ENCODE measurements at places on chromosomes 3 and 15.

DNA sequence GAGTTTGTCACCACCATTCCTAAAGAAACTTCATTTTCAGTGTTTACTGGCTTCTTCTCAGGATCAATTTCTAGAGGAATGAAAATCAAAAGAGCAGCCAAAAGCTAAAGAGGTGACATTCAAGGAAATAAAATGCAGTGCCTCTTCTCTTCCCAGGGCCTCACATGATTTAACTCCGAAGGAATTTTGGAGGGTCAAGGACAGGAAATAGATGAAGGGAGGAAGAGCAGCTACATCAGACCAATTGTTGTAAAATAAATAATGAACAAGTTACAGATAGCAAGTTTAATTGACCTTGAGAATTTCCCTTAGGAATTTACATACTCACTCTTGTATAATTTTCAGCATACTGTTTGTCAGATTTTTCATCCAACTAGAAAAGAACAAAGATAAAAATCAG, 78.1 kb downstream of the LRRFIP2 start:
- DNase-seq = no peak

DNA sequence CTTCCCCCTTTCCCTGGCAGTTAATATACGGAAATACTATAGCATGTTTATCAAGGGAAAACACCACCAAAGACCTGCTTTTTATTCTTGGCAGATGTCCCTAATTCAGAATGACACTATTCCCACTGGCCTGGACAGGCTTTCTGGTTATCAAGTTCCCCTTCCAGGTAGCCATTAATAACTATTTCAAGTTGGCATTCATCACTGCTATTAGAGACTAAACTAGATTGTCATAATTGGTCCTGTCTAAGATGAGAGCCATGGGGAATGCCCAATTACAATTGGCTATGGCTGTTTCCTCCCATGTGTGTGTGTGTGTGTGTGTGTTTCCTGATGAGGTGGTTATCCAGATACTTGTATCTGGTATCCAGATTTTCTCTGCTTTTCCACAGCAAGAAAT, 608.1 kb downstream of the SQOR start:
- no peak for DNase-seq

GRCh38 chr3:139491027-139491700, 14.8 kb upstream of the RBP2 start:
- DNase-seq = no peak

DNA sequence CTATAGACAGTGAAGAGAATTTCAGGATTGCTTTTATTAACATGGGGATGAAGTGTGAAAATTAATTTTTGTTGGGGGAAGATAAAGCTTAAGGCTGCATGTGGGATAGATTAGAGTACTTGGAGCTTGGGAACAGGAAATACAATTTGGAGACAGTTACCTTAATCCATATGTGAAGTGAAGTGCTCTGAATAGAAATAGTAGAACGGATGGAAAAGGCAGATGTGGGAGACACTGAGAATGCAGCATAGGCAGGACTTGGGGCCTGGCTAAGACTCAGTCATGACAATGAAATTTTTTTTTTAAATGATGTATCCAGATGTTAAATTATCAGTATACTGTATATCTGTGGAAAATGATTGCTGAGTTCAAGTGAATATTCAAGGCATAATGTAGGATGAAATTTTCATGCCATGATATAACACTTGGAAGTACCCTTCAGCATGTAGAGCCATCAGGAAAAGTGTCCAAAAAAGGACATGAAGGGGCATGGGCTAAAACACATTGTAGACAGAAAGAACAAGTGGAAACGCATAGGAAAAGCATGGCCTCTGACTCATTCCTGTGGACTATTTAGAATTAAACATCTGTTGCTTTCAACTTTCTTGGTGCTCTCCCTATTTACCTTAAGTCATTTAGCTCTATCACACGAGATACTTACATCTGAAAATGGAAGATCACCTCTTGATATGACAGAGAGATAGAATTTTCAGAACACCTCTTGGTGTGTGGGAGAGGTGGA, 134.8 kb downstream of the RBMS3 start:
- no peak for DNase-seq

DNA sequence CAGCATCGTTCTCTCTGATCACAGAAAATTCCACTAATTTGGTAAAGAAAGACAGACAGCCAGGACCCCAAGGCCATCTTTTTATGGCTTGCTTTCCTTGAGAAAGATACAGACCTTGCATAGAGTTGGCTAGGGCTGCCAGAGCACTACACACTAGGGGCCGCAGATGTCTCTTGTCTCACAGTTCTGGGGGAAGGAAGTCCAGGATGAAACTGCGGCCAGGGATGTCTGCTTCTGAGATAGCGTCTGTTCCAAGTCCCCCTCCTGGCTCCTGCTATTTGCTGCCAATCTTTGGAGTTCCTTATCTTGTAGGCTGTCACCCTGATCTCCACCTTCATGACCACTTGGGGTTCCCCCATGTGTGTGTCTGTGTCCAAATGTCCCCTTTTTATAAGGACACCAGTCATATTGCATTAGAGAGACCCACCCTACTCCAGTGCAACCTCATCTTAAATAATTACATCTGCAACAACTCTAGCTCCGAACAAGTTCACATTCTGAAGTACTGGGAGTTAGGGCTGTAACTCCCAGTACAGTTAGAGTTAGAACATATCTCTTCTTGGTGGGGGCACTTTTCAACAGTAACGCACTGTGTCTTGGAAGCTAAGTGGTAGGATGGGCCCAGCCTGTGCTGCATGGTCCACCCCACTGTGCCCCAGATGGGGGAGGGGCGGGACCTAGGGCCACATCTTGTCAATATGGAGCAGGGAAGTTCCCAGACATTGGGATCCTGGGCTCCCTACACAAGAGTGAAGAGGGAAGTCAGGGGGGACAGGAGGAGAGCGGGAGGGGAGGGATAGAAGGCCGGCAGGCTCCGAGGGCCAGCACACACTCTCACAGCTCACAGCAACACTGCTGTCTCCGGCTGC, 42.2 kb downstream of the KLF15 start:
- DNase-seq = no peak

GRCh38 chr15:50135031-50135551, 16.1 kb upstream of the ATP8B4 start:
- peak; percentile 20 for DNase-seq

DNA sequence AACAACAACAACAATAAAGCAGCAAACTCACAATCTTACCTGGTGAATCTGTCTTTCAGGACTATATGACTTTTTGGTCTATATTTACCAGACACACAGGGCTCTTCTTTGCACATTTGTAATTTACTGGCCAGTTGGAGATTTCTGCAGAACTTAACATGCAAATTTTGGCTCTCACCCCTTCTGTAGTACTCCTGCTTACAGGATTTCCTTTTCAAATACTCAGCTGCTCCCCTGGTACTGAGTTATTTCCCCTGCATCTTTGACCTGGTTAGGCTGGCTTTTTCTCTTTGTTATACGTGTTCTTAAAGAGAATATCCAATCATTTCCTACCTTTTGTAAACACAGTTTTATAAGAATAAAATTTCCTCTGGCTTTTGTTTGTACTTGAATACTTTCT, 228.0 kb downstream of the MBNL1 start:
- DNase-seq = no peak

GRCh38 chr15:55770806-55771205, 27.9 kb upstream of the PRTG start:
- DNase-seq = no peak

DNA sequence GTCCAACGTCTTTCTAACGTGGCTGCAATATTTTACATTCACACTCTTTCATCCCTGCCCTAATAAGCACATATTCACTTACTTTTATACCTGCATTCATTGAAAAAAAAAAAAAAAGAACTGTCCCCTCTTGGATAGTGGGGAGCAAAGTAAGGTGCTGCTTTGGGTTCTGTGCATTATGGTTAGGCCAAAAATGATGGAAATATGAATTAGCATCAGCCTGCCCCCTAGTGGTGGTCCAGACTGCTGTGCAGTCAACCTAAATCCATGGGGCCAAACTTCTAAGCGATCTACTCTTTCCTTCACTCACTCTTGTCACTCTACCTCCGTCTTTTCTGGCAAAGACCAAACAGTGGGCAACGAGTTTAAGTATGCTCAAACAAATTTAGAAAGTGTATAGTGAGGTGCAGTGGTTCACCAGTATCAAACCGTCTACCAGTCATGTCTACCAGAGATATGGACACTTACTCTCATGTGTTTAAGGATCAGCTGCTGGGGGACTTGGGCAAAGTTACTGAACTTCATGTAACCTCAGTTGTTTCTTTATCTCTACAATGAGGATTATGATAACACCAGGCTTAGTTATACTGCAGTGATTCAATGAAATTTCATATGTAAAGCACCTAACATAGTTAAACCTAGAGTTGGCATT, 61.5 kb upstream of the GRM7 start:
- peak; percentile 12 for DNase-seq

DNA sequence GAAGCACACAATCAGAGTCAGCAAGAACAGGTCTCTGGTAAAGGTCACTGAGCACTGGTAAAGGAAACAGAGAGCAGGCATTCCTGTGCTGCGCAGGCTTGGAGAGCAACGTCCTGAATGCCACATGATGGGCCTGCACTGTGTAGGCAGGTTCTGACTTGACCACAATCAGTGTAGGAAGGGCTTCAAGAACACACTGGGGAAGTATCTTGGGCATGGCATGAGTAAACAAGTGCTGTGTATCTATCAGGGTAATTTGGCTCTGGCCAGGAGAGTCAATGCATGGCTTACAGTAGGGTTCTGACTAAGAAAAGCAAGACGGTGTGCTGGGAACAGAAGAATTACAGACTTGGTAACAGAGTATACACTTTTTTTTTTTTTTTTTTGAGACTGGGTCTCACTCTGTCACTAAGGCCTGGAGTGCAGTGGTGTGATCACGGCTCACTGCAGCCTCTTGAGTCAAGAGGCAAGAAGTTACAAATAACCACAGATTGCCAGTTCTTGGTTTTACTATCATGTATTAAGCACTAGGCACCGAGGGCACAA, 30.6 kb downstream of the TBC1D2B start:
- no peak for DNase-seq

DNA sequence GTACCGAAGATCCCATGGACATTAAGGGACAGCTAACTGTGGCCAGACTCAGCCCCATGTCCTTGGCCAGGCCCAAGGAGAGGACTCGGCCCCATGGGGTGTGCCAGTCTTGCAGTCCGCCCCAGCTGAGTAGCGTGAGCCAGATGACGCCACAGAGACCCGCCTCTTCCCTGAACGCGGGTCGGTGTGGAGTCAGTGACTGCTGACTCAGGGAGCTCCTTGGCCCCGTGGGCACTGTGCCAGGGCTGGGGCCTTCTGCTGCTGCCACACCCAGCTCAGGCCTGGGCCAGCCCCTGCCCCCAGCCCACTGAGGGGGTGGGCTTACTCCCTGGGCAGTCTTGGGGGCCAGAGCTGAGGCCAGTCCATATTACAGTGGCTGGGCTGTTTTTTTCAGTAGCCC, 52.8 kb downstream of the PLXNA1 start:
- DNase-seq = no peak

GRCh38 chr15:33788906-33789540, 179.3 kb upstream of the CHRM5 start:
- no peak for DNase-seq

GRCh38 chr15:77369168-77369567, 50.7 kb downstream of the PEAK1 start:
- DNase-seq = no peak

GRCh38 chr3:19471138-19471537, 322.8 kb downstream of the KCNH8 start:
- DNase-seq = no peak

DNA sequence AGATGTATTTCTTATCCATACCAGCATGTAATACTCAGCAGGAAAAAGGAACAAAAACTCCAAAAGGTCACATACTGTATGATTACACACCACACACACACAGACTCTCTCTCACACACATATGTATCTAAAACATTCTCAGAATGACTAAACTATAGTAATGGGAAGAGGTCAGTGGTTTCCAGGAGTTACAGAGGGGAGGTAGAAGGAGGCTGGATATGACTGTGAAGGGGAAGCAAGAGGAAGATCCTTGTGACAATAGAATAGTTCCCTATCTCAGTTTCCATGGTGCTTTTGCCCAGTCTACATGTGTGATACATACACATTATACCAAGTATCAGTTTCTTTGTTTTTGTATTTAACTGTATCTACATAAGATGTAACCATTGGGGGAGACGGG, 190.1 kb downstream of the IL5RA start:
- DNase-seq = no peak

DNA sequence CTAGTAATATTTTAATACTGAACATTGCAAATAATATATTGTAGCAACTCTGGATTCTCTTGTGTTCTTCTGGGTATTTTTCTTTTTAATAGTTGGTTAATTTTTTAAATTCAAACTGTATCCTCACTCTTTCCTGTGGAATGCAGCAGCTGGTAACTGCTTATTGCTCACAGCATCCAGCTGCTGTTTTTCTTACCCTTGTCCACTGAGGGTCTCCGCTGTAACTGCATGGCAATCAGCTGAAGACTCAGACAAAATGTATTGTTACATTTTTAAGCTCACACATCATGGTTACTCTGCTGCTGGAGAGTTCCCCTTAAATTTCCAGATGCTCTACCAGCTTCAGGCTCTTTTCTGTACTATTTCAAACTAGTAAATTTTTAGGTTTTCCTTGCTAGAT, 227.6 kb downstream of the MBNL1 start:
- no peak for DNase-seq

- no peak for DNase-seq
Observed at GRCh38 chr3:16320711-16321110, 55.7 kb downstream of the OXNAD1 start.

DNA sequence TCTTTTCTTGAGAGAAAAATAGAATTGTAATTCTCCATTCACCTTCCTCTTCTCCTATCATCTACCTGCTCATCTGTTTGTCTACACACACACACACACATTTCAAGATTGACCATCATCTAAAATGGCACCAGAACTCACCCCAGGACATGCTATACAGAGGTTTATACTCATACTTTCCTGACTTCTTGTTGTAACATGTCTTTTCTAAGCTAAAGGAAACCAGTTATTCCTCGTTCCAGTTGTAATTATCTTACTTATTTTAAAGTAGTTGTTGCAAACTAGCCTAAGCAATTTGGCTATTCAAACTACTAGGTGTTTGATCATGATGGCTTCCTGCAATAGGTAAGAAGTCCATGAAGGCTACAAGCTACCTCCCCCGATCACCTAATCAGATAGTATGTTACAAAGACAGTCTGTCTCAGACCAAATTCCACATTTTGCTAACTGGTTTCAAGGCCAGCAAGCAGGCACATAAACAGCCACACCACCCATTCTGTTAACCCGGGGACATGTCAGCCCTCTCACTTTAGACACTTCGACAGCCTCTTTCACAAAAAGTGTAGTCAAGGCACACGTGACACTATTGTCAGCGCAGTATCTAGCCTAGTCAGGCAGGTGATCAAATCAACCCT, 189.7 kb downstream of the SHQ1 start:
- DNase-seq = no peak

- no peak for DNase-seq
Observed at GRCh38 chr15:101525087-101525669, 35.7 kb upstream of the PCSK6 start.

Measured in stimulated activated CD4-positive, alpha-beta T cell treated with anti-CD3 and anti-CD28 coated beads, Interleukin-12 subunit alpha, Interleukin-12 subunit beta, amount 100 ng/mL, for 24 hours (primary cell).